ENCODE measurements at places on chromosomes 7 and 10.
A peak's percentile ranks its signal among the peaks of the same experiment; 100 is the strongest.

- DNase-seq: no peak
Measured at GRCh38 chr10:34780818-34781380, 34.2 kb downstream of the PARD3 start.

DNA sequence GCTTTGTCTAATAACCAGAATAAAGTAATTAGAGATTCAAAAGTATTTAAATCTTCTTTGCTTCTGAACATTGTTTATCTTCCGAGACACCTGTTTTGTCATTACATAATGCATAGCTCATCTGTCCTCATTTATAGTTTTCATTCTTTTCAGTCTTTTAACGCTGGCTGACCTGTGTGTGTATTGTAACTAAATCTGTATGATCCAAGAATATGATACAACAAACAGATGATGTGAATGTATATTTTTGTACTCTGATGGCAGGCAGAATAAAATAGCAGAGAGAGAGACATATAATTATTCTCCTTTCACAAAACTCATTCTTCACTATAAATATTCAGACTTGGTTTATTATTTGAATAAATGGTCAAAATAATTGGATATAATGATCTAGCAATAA, 80.6 kb downstream of the ORC5 start:
- peak; percentile 24 for DNase-seq

- peak; percentile 82 for DNase-seq
Measured at GRCh38 chr10:63702092-63702491, 180.9 kb downstream of the REEP3 start.

DNA sequence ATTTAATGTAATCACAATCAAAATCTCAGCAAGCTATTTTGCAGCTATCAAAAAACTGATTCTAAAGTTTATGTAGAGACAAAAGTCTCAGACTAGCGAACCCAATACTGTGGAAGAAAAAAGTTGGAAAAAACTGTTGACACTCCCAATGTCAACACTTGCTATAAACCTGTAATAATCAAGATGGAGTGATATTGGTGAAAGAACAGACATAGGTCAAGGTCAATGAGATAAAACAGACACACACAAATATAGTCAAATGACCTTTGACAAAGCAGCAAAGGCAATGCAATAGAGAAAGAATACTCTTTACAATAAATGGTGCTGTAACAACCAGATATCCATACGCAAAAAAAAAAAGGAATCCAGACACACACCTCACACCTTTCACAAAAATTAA, 84.5 kb downstream of the ATE1 start:
- DNase-seq: no peak

GRCh38 chr7:131325179-131325840, 2.4 kb upstream of the MKLN1 start:
- DNase-seq: no peak

DNA sequence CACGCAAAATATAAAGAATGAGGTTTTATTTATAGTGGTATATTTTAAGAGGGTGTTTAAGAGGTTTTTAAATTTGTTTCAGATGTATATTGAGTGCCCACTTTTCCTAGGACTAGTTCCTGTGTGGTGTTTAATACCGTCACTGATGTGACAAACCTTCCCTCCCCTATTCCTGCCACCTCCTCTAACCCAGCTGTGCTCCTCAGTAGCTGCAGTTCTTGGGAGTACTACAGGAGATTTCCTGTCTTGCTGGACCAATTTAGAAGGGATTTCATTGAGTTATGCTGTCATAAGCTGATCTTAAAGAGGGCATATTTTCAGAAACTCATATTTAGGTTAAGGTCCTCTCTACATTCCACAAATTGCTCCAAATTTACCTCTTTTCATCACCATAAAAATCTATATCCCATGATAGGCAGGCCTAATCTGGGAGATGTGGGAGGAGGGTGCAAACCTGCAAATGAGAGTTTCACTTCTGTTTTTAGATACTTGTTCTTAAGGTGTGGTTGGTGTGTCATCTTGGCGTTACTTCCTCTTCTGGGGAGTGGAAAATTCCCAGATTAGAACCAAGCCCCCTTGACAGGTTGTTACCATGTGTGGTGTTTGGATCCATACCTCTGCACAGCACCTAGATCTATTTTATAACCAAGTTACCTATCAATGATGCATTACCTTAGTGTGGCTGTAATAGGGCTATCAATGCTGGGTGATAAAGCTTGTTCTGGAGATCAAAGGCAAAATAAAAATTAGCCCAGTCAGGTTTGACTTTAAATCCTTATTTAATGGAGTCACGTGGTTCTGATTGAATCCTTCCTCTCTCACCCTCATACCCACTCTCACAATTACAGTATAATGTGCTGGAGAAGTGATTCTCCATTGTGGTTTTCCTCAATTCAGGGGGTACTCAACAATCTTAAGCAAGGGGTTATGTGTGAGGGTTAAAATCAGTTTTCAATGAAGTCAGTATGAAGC, 141.1 kb downstream of the CDK14 start:
- DNase-seq: no peak

GRCh38 chr10:122348935-122349361, 25.6 kb upstream of the PLEKHA1 start:
- DNase-seq: no peak

GRCh38 chr7:111145472-111145871, 54.5 kb downstream of the LRRN3 start:
- no peak for DNase-seq

- DNase-seq: no peak
Measured at GRCh38 chr7:11848251-11848650, 16.3 kb upstream of the THSD7A start.

DNA sequence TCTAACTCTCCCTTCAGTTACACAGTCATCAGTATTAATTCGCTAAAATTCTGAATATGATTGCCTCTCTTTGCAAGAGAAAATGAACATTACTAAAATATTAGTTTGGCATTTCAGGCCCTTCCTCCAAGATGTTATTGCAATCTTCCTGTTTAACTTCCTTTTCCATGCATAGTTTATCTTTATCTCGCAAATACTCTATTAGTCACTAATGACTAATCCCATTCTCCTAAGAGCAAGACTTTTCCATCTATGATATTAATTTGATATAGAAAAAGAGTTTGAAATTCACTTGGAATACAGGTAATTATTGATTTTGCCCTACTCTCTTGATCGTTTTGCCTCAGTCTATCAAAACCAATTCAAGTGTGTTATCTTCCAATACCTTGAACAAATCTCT, 41.8 kb upstream of the SEMA3A start:
- DNase-seq: no peak

DNA sequence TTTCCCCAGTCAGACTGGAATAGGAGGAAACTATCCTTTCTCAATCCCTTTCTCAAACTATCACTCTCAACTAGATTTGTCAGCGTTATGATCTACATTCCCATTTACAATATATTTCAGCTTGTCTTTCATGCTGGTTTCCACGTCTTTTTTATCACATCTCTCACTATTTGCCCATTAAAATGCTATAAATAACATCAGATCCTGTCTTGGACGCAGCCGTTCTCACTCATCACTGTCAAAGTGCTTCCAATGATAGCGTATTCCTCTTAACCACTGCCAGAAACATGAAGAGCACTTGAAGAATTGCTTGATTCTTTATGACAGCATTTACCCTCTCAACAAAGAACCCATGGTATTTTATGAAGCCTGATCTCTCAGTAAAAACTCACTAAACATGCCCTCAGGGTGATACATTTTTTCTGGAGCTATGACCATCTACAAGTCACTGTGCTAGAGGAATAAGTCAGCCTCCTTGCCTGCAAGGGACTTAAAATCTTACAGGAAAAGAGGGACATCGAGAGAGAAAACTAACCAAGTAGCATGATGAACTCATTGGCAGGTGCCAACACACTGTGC, 205.6 kb upstream of the PFKP start:
- DNase-seq: no peak

GRCh38 chr10:60883187-60883586, 60.8 kb downstream of the RHOBTB1 start:
- DNase-seq: no peak

DNA sequence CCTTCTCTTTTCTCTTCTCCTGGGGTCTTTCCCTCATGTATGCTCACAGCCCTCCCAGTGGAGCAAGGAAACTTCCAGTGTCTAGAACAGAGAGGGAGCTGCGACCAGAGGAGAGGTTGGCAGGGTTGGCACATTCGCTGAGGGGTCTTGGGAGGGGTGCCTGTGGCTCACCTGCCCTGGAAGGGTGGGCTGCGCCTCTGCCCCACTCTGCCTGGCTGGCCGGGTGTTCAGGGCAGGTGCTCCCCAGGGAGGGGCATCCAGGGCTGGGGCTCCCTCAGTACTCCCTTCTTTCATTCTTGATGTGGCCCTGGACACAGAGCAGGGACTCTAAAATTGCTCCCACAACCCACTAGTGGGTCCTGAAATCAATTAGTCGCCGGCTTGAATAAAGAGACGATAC, 16.9 kb downstream of the SHH start:
- DNase-seq: no peak

GRCh38 chr10:35706959-35707358, 64.9 kb upstream of the FZD8 start:
- no peak for DNase-seq

GRCh38 chr7:27392477-27392876, 149.9 kb downstream of the EVX1 start:
- no peak for DNase-seq

Data from NCI-H2081 (cell line).